RWPE2 (cell line): ENCODE measurements at places on chromosomes 11 and 22.

- no peak for DNase-seq
Observed at GRCh38 chr11:121467965-121468364, 15.2 kb upstream of the SORL1-AS1 start.

- no peak for DNase-seq
Observed at GRCh38 chr11:4983841-4984240, 10.8 kb upstream of the OR51L1 start.

DNA sequence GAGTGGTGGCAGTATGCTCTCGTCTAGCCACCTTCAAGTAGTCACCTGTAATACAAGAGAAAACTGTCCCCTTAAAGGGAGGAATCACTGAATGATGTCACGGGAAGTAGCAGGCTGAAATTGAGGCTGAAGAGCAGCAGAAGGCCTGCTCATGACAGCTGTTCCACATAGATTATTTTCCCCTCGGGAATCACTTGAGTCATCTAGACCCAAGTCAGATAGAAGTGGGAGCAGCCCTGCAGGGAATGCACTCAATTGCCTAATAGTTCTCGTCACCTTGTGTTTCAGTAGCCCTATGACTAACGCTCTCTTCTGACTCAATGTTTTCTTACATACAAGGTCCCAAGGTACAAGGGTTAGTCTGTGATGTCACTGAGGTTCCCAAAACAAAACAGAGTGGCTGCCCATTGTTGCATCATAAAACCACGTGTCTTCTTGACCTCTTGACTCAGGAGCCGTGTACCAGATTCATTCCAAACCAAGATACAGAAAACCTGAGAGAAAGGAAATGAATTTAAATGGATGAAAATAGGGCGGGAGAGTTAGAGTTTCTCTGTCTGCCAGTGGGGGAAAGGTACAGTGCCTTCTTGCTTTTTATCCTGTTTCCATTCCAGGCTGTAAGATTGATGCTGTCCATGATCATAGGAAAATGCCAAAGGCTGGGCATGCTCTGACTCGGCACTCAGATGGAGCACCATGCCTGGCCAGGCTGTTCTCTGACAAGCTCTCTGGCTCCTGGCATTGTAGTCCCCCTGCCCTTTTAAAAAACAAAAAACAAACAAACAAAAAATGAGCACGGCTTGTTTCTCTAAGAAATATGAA is 21.6 kb upstream of the C11orf96 start:
- DNase-seq: peak; percentile 75

DNA sequence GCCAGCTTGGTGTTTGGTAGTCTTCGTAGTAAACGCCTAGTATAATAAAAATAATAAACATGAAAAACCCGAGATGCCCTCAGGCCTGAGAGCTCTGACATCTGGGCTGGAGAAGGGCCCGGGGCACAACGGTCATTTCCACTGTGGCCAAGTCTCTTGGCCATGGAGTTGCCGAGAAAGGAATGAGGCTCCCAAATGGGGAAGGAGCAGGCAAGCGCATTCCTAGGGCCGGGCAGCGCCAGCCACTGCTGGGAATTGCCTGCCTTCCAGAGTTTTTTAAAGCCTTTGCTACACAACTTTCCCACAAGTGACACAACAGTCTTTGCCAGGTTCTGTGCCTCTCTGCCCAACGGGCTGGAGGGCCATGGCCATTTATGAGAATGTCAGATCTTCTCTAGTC is 103.4 kb downstream of the NAV2 start:
- DNase-seq: no peak

GRCh38 chr22:50605613-50606074 is 5.1 kb downstream of the MAPK8IP2 start:
- peak; percentile 62 for DNase-seq

GRCh38 chr22:22048318-22048942 is 65.8 kb upstream of the TOP3B start:
- no peak for DNase-seq

- no peak for DNase-seq
Observed at GRCh38 chr11:2713661-2714462, 14.1 kb upstream of the KCNQ1OT1 start.

DNA sequence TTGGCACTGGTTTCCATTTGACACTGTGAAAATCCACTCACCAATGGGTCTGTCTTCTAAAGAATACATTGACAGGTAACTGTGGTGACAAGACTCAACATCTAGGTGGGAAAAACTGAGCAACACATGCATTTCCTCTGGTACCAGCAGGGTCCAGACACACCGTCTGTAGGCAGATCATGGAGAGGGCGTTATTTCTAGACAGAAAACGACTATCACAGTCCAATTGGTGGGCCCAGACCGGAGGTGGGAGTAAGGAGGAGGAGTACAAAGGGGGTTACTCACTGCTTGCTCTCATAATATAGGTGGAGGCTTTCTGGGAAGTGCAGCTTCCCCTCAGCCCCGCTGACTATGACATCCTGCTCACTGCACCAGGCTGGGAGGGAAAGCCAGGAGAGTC is 9.9 kb downstream of the OVCH2 start:
- DNase-seq: no peak

GRCh38 chr22:36929621-36930020 is 16.2 kb downstream of the CSF2RB start:
- no peak for DNase-seq

DNA sequence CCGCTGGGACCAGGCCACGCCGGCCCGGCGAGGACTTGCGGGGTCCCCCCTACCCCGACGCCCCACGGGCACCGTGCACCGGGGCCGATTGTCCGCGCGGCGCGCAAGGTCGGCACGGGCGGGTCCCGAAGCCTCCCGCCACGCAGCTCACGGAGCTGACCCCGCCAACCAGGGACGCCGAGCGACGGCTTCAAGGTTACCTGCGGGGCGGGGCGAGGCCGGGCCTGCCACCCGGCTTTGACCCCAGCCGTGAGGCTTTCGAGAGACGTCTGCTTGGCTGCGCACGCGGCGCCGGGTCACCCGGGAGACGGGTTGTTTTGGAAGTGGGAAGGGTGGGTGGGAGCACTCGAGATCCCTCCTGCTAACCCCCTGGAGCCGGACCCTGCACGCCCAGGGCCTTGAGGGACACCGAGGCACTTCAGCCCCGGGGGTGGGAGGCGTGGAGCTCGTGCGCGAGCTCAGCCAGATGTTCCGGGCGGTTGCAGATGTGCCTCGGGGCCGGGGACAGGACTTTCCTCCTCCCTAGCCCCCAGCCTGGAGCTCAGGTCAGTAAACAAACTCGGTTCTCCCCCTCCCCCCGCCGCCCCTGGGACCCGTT is 3.2 kb upstream of the WNT11 start:
- no peak for DNase-seq

GRCh38 chr11:12180257-12181205 is 70.1 kb downstream of the MICAL2 start:
- DNase-seq: no peak

DNA sequence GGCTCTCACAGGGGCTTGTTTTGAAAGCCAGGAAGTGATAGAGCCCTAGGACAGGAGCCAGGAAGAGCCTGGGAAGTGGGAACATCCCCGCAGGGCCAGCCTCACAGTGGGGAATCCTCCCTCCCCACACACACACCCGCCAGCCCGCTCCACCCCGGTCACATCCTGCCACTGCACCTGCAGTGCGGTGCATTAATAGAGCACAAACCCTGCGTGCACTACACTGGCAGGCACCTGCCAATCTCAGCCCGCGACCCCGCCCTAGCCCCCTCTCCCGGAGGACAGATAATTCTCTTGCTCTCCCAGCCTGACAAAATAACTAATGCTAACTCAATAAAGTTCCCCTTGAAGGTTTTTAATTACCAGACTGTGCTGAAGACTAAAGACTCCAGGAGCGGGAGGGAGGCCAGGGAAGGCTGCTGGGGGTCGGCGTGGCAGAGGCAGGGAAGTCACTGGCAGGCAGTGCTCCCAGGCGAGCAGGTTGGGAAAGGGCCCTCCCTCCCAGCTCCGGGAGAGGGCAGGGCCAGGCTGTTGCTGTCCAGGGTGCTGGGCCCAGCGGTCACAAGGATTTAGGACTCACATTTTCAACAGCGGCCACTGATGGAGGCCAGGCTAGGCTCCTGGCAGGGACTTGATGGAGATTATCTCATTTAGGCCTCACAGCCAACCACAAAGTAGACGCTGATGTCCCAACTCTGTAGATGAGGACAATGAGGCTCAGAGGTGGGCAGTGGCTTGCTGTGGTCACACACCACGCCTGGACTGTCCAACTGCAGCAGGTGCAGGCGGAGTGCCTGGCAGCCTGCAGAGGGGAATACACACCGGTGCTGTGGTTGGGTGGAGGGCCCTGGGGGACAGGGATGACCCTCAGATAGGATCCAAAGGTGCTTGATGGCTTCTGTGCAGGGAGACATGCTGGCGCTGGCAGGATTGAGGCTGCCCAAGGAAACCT is 23.9 kb upstream of the TCF20 start:
- DNase-seq: no peak

DNA sequence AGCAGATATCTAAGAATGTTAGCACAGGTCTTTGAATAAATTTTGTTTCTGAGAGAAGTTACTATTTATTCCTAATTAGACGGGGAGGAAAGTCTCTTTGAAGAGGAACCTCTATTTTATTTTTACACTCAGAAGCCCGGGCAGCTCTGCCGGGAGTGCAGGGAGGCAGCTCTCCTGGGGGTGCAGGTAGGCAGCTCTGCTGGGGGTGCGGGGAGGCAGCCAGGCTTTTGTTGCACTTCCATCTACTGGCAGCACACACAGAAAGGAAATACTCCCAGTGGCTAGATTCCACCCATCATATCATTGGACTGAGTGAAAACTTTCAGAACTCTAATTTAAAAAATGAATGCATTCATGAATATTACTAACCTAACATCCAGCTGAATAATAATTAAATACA is 24.6 kb downstream of the OR10A6 start:
- no peak for DNase-seq

GRCh38 chr11:33646629-33647028 is 54.0 kb downstream of the C11orf91 start:
- no peak for DNase-seq

GRCh38 chr11:235609-235996 is 539 bp downstream of the SIRT3 start:
- no peak for DNase-seq

- DNase-seq: no peak
Observed at GRCh38 chr11:120208777-120209176, 2.1 kb upstream of the OAF start.

GRCh38 chr11:35144806-35145205 is 5.8 kb downstream of the CD44 start:
- DNase-seq: no peak

DNA sequence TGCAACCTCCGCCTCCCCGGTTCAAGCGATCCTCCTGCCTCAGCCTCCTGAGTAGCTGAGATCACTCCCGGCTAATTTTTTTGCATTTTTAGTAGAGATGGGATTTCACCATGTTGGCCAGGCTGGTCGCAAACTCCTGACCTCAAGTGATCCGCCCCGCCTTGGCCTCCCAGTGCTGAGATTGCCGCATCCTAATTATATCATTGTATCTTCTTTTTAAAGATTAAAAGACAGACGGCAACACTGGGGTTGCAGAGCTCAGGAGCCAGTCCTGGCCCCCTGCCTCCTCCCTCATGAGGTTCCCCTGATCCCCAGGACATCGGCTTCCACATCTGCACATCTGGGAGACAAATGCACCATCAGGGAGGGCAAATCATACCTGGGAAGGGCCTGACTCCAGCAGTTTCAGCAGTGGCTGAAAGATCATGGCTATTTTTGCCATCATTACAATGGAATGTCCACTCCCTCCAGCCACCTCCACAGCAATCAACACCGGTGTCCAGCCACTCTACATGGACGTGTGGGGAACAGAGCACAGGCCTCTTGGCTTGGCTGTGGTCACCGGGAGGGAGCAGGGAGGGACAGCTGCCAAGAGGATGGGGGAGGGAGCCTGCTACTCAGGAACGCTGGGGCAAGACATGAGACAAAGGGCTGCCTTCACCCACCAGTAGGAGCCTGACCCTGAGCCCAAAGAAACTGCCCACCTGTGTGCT is 9.2 kb upstream of the CELSR1 start:
- DNase-seq: peak; percentile 45

DNA sequence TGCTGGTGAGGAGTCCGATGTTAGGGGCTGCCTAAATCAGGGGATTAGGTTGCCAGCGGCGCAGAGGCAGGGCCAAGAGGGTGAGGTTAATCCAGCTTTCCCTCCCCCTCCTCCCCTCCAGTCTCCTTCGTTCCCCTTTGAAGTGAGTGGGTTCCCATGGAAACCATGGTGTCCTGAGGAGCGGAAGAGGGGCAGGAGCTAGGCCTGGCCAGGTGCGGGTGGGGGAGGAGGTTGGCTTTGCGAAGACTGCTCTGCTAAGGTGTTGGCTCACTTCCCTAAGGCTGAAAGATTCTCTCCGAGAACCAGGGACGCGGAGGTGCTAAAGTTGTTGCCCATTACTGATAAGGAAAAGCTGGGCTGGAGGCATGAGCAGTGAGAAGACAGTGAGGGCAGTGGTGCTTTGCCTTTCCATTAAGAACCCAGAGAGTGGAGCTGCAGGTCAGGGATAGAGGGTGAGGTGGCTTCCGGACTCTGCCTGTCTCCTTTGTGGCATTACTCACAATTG is 124.6 kb downstream of the FEZ1 start:
- DNase-seq: no peak

- DNase-seq: no peak
Observed at GRCh38 chr22:40249286-40249685, 71.6 kb downstream of the TNRC6B start.

- no peak for DNase-seq
Observed at GRCh38 chr11:115539844-115540243, 35.6 kb upstream of the CADM1 start.

DNA sequence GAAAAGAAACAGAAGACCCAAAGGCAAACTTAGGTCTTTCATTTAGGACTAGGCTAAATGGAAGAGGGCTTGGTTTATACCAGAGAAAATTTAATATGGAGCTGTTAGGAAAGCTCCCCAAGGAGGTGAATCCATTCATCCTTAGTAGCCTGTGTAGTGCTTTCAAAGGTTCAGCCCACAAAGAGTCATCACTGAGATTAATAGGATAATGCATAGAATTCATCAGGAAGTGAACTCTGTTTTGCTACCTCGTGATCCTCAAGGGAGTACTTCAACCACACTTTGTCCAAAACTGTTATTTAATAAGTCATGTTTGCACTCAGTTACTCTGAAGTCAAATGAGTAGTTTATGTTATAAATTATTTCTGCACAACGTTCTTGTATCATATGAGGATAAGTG is 43.3 kb upstream of the MMP7 start:
- DNase-seq: no peak
